ENCODE measurements at places on chromosomes 6 and 20. TPM values are rescaled to one million over a fixed set of nuclear protein-coding genes. Genes with fewer than 3 reads are reported as not detected.

Gene MAFB
- total RNA-seq: 11.6 TPM

DNA sequence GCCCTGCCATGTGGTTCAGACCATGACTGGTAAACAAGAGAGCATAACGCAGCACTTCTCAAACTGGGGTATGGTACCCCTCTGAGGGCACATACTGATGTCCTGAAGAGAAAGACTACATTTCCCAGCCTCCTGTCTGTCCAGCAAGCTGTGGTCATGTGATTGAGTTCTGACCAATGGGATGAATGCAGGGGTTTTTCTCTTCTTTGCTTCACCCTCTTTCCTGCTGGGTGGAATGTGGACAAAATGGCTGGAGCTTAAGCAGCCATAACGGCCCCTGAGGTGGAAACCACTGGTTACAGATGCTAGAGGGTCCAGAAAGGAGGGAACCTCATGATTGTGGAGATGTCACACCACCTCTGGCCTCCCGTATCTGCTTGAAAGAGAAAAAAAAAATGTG, 19.4 kb upstream of the KCNB1 start:
- no peak for DNase-seq

Gene GHRH
- total RNA-seq: not detected

Gene IMPG1
- 0.88 TPM for total RNA-seq

GRCh38 chr6:53103993-53104675, 38.9 kb downstream of the FBXO9 start:
- no peak for DNase-seq

Data from dorsolateral prefrontal cortex (tissue), 122 donors.